Fibroblast of villous mesenchyme (primary cell): ENCODE measurements at places on chromosomes 13 and 19. TPM values are rescaled to one million over a fixed set of nuclear protein-coding genes. Genes with fewer than 3 reads are reported as not detected.

DNA sequence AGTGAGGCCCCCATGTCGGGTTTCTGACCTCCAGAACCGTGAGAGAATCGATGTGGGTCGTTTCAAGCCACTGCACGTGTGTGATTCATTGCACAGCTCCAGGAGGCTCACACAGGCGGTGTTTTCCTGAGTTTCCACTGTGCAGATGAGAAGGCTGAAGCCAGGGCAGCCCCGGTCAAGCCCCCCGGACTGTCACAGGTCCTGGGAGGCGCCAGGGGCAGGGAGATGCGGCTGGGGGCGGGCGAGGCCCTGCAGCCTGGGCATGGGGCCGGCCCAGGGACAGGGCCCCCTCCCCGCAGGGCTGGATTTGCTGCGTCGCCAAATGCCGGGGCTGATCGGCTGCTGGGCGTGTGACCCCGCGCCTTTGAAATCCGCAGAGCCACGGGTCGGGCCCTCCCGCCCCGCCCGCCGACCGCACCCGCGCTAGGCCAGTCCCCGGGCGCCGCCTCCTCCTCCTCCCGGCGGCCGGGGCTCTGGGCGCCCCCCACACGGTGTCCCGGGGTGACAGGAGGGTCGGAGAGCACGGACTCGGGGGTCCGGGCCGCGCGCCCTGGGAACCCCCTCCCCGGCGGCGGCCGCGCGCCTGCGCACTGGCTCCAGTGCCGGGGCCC, 9.9 kb upstream of the MKNK2 start:
- peak; percentile 87 for DNase-seq

- no peak for DNase-seq
Measured at GRCh38 chr13:81990652-81991051, 1649.7 kb upstream of the SPRY2 start.

DNA sequence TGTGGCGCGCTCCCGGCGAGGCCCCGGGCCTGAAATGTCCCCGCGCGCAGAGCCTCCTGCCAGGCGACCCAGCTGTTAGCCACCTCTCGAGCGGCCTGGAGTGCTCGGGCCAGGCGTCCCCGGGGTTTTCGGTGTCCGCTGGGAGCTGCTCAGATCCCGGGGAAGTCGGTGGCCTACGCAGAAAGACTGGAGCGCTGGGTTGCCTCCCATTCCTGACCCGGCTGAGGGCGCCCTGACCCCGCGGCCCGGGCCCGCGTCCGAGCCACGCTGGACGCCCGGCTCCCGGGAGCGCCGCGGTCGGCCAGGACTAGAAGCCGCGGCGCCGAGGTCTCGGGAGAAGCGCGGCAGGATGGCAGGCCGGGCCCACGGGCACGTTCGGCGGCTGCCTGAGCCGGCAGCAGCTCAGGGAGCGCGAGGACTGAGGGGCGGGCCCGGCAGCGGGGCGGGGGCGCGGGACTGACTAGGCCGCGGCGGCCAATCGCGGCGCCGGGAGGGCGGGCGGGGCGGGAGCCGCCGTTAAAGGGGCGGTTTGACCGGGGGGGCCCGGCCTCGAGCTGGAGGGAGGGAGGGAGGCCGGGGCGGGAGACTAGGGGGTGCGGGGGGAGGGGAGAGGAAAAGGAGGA, 1.3 kb upstream of the ZIC2 start:
- DNase-seq = peak; percentile 52

GRCh38 chr19:5987077-5987818, 9.3 kb upstream of the RANBP3 start:
- DNase-seq = peak; percentile 83

DNA sequence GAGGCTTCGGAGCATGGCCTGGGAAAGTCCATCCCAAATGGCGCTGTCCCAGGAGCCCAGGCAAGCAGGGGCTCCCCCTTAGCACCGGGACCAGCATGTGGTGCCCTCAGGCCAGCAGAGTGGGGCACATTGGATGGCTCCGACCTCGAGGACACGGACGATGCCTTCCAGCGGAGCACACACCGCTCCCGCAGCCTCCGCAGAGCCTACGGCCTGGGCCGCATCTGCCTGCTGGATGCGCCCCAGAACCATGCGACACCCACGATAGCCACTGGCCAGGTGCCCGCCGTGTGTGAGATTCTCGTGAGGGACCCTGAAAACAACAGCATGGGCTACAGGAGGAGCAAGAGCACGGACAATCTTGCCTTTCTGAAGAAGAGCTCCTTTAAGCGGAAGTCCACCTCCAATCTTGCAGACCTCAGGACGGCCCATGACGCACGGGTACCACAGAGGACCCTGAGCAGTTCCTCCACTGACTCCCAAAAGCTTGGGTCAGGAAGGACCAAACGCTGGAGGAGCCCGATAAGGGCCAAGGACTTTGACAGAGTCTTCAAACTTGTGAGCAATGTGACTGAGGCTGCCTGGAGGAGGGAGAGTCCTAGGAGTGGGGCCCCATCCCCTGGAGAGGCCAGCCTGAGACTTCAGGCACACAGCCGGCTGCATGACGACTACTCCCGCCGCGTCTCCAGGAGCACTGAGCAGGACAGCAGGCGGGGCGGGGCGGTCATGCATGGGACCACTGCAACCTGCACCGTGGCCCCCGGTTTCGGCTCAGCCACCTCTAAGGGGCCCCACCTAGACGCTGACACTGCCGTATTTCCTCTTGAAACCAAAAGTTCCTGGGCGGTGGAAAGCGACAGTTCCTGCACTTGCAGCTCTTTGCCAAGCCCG, 63.1 kb downstream of the SPATA13 start:
- DNase-seq = no peak

GRCh38 chr13:30163441-30163840, 143.9 kb downstream of the KATNAL1 start:
- no peak for DNase-seq

DNA sequence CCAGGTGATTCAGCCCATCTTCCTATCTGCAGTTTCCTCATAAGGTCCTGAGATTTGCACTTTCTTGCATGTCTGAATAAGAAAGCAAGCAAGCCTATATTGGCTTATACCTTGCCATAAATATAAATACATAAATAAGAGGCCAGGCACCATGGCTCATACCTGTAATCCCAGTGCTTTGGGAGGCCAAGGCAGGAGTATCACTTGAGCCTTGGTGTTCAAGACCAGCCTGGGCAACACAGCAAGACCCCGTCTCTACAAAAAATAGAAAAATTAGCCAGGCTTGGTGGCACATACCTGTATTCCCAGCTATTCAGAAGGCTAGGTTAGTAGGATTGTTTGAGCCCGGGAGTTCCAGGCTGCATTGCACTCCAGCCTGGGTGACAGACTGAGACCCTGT, 5.5 kb upstream of the GPATCH1 start:
- DNase-seq = no peak

- DNase-seq = no peak
Measured at GRCh38 chr19:17243830-17244617, 1.7 kb downstream of the NR2F6 start.

GRCh38 chr19:40264314-40265054, 20.7 kb downstream of the AKT2 start:
- no peak for DNase-seq

- no peak for DNase-seq
Measured at GRCh38 chr13:56687131-56687530, 453.6 kb upstream of the PRR20A start.

GRCh38 chr13:40503966-40504591, 162.4 kb downstream of the FOXO1 start:
- peak; percentile 48 for DNase-seq

GRCh38 chr19:5430237-5430636, 25.0 kb upstream of the ZNRF4 start:
- DNase-seq = no peak

DNA sequence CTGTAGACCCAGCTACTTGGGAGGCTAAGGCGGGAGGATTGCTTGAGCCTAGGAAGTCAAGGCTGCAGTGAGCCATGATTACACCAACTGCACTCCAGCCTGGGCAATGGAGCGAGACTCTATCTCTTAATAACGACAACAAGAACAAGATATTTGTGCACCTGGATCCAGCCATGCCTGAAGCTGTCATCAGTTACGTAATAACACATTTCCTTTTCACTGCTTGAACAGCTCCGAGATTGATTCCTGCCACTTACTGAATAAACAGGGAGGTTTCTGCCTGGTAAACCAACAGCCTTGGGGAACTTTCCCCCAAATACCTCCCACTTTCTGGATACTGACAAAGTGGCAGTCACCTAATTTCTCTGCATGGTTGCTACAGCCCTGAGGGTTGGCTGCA, 5.4 kb downstream of the KANK2 start:
- no peak for DNase-seq

DNA sequence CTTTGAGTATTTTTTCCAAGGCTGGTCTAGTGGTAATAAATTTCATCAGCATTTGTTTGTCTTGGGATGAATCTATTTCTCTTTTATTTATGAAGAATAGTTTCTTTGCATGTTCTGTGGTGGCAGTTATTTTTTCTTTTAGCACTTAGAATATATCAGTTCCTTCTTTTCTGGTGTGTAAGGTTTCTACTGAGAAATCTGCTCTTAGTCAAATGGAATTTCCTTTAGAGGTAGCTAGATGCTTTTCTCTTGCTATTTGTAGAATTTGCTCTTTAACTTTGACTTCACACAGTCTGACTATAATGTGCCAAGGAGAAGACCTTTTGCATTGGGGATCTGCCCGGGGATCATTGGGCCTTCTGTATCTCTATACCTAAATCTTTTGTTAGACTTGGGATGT, 4.1 kb upstream of the SIGLEC6 start:
- DNase-seq = no peak

GRCh38 chr19:3335431-3336350, 30.7 kb upstream of the NFIC start:
- DNase-seq = peak; percentile 72

- DNase-seq = peak; percentile 51
Measured at GRCh38 chr13:29849731-29850212, 645 bp downstream of the UBL3 start.

DNA sequence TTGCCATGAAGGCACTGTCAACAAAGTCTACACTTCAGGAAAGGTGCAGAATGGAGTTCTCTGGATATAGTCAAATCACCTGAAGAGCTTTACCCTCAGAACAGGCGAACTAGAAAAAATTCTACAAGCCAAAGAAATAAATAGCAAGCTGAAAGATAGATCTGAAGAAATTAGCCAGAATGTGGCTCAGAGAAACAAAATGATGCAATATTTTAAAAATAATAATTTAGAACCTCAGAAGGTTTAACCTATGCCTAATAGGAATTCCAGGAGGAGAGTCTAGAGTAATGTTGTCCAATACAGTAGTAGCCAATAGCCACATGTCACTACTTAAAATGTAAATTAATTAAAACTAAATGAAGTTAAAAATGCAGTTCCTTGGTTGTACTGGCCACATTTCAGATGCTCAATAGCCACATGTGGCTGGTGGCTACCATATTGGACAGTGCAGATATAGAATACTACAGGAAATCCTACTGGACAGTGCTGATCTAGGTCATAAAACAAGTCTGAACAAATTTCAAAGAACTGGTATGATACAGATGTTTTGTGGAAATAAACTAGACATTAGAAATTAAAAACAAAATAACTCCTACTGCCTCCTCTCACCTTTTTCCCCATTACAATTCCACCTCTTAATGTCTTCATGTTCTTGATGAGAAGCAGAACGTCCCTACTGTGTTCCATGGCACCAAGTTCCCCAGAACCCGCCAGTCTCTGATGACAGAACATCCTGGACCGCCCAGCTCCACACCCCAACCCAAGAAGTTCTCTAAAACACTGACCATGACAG, 679 bp upstream of the CDADC1 start:
- no peak for DNase-seq

DNA sequence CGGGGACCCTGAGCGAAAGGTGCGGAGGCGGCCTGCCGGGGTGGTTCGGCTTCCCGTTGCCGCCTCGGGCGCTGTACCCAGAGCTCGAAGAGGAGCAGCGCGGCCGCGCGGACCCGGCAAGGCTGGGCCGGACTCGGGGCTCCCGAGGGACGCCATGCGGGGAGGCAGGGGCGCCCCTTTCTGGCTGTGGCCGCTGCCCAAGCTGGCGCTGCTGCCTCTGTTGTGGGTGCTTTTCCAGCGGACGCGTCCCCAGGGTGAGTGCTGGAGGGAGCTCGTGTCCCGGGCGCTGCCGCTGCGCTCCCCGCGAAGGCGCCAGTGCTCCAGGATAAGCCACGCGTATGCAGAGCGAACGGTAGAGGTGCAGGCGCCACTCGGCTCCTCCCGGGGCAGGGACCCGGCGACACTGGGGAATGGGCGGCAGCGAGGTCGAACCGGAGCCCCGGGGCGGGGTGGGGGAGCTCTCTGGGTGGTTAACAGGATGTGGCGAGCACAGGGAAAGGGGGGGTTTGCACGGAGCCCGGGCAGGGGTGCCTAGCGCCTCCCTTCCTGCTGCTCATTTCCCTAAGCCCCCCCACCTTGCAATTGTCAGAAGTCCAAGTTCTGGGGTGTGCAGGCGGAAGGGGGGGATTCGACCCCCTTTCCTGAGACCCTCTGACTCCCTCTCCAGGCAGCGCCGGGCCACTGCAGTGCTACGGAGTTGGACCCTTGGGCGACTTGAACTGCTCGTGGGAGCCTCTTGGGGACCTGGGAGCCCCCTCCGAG, at the start of gene IL27RA:
Gene IL27RA, plus strand, starts transcription at position 44 of the 762 bp plus-strand sequence. Its CDS starts 111 bp downstream, at position 155.
- DNase-seq = peak; percentile 45

DNA sequence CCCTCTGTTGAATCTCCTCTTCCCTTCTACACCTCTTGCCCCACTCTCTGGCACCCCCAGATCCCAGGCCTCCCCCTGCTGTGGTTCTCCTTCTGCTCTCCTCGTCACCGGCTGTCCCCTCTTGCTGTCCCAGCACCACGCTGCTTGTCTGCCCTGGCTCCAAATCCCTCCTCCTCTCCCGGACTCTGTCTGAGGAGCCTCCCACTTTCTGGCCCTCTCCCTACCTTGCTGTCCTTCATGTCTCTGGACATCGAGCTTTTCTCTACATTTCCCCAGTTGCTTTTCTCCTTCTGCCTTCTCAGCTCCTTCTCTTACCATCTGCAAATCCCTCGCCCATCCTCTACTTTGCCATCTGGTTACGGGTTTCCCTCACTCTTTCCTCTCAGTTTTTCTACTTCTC, 1.2 kb downstream of the ZNF347 start:
- DNase-seq = no peak

GRCh38 chr13:25288966-25289365, 1.7 kb upstream of the MTMR6 start:
- DNase-seq = no peak

- DNase-seq = no peak
Measured at GRCh38 chr13:40600149-40600751, 66.2 kb downstream of the FOXO1 start.

DNA sequence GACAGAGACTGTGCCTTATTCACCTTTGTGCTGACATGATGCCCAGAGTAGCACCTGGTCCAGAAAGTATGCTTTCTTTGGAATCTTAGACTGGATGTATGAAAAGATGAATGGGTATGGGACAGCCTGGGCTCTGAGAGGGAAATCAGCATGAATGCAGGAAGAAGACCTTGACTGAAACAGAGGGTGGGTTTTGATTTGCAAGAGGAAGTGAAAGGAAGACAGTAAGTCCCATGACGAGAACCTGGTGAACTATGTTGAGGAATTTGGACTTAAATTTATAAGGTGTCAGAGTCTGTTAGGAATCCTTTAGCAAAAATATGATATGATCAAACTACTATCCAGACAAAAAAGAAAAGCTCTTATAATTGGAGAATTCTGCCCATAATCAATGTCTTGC, 301.9 kb downstream of the SPRY2 start:
- DNase-seq = no peak

Gene CEACAM21
- not detected in 2 replicates for total RNA-seq

Gene IL4I1
- 0.43 and 0.64 TPM in 2 replicates for total RNA-seq

Gene CCDC9
- total RNA-seq = 7.3 and 8.4 TPM in 2 replicates

Gene CCDC70
- total RNA-seq = not detected in 2 replicates

Gene RAB8A
- total RNA-seq = 72.5 and 92.0 TPM in 2 replicates

Gene TRPM4
- total RNA-seq = 17.3 and 18.0 TPM in 2 replicates

Gene LRRC8E
- 6.0 and 7.4 TPM in 2 replicates for total RNA-seq

Gene LYPD5
- total RNA-seq = under 0.01 and 0.43 TPM in 2 replicates

Gene PSG11
- total RNA-seq = 0.43 TPM in 1 of 2 replicates, not detected in the other

Gene NFILZ
- total RNA-seq = not detected in 2 replicates

Gene ZNF135
- 1.6 and 4.3 TPM in 2 replicates for total RNA-seq

Gene LGALS7
- total RNA-seq = not detected in 2 replicates

Gene SELENOW
- total RNA-seq = 287 and 328 TPM in 2 replicates

Gene PRODH2
- total RNA-seq = not detected in 2 replicates
